ENCODE measurements at places on chromosomes 11 and 22.

DNA sequence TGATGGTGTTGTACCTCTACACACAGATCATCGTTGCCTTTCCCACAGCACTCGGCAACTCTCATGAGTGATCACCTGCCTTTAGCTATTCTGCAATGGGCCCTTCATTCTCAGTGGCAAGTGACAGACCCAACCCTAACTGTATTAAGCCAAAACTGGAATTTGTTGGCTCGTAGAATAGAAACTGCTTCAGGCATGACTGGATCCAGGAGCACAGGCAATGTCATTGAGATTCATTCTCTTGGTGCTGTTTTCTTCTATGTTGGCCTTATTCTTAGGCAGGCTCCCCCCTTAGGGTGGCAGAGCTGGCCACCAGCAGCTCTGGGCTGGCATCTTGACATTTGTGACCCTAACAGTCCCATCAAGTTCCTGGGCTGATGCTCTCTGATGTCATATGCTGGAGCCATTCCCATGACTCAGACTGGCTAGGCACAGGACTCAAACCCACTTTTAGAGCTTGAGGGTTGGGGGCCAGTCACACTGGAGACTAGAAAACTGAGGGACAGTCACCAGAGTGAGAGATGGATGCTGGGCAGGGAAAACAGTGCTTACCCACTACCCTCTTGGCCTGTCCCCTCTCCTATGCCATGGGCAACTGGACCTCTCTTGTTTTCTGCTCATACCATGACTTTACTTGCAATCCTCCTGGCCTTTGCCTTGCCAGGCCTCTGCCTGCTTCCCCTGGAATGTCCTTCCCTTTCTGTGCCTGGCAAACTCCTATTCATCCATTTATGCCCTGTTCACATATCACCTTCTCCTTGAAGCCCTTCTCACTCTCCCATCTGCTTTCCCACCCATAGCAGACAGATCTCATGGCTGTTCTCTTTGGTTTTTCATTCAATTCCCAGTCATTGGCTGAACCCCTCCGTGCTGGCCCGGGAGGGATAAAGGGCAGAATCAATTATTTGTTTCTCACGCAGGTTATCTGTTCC lies 7.1 kb upstream of the CDC42EP2 start:
- DNase-seq: no peak

DNA sequence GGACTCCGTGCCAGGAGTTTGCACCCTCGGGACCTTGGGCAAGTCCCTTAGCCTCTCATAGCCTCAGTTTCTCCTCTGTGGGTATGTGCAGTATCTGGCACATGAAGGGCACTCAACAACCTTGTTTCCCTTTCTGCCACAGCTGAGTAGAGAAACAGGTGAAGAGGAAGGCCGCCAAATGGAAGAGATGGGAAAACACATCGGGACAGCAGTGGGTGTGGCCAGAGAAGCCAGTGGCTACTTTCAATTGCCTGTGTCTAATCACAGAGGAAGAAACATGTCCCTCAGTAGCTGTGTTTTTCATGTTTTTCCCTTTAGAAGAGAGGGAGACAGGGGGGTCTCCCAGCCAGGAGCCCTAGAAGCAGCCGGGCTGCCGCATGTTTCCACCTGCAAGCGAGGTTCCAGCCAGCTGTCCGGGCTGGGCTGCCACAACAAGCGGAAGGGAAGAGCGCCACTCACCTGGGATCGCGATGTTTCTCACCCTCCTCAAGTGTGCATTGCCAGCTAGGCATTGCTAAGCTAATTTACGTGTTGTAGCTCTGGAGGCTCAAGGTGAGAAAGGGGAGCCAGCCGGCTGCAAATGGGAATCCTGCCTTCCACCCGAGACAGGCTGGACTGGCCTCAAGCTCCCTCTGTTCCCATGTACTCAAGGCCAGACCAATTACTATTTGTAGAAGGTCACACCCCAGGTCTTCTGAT lies 16.7 kb downstream of the ASPHD2 start:
- DNase-seq: no peak

GRCh38 chr22:23305922-23306374 lies 125.6 kb downstream of the BCR start:
- DNase-seq: no peak

- no peak for DNase-seq
These were observed 48.9 kb upstream of the HORMAD2 start for GRCh38 chr22:30031328-30031727.

GRCh38 chr11:3135481-3136440 lies 29.3 kb downstream of the OSBPL5 start:
- DNase-seq: no peak

- DNase-seq: no peak
These were observed 12.9 kb upstream of the OAF start for GRCh38 chr11:120197977-120198376.

DNA sequence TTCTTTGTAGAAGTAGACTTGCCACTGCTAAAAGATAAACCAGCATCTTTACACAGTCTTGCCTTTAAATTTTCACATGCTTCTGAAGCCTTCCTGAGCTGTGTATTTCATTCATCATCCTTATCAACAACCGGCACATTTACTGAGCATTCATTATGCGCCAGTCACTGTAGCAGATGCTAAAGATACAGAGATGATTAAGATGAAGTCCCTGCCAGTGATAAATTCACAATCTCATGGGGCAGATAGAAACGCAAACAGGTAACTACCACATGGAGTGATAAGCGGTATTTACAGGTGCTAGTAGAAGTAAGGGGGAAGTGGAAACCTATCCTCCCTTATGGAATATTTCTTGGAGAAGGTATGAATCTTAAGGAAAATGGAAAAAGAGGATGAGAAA lies 67.2 kb downstream of the PRCP start:
- no peak for DNase-seq

DNA sequence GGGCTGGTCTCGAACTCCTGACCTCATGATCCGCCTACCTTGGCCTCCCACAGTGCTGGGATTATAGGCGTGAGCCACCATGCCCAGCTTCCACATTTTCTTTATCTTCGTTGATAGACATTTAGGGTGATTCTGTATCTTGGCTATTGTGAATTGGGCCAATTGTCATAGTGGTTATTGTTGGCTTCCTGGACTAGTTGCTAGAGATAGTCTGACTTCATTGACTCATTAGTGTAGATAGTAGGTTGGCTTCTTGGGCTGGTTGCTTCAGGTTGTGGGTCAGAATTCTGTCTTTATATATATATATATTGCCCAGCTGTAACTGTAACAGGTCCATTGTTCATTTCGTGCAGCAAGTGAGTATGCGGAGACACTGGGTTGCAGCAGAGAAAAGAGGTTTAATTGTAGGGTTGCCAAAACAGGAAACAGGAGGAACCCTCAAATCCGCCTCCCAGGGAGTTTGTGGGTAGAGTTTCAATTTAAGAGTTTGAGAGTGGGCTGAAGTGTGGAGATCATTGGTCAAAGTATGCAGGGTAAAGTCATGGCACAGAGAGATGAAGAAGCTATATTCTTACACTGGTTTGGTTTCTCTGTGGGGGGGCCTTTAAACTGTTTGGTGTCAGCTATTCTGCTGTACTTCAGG lies 22.0 kb downstream of the ATG13 start:
- no peak for DNase-seq
